ENCODE measurements at places on chromosomes 6 and 20. TPM values are rescaled to one million over a fixed set of nuclear protein-coding genes. Genes with fewer than 3 reads are reported as not detected.

Gene TP53INP2
- 108 TPM for total RNA-seq

- no peak for DNase-seq
These were observed 508.7 kb upstream of the CITED2 start for GRCh38 chr6:139882977-139883728.

DNA sequence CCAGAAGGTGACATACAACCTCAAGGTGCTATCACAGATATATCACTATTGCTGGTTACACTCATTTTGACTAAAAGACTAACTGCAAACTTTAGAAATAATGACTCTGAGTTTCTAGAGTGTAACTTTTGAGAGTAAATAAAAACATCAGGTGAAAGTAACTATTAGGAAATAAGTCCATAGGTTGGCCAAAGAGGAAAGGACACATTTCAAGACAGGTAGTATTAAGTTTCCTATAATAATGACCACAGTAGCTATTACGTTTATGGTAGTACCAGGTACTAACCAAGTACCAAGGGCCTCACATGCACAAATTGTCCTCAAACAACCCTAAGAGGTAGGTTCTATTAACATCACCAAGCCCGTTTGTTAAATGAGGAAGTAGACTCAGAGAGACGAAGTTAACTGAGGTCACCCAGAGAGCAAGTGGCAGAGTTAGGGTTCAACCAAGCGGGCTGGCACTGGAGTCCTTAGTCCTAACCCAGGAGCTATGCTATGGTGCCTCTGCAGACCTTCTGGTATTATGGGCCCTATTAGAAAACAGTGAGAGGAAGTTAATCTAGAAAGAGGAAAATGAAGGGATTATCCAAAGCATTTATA is 36.8 kb downstream of the HEBP2 start:
- no peak for DNase-seq

Gene NTSR1
- total RNA-seq = not detected

DNA sequence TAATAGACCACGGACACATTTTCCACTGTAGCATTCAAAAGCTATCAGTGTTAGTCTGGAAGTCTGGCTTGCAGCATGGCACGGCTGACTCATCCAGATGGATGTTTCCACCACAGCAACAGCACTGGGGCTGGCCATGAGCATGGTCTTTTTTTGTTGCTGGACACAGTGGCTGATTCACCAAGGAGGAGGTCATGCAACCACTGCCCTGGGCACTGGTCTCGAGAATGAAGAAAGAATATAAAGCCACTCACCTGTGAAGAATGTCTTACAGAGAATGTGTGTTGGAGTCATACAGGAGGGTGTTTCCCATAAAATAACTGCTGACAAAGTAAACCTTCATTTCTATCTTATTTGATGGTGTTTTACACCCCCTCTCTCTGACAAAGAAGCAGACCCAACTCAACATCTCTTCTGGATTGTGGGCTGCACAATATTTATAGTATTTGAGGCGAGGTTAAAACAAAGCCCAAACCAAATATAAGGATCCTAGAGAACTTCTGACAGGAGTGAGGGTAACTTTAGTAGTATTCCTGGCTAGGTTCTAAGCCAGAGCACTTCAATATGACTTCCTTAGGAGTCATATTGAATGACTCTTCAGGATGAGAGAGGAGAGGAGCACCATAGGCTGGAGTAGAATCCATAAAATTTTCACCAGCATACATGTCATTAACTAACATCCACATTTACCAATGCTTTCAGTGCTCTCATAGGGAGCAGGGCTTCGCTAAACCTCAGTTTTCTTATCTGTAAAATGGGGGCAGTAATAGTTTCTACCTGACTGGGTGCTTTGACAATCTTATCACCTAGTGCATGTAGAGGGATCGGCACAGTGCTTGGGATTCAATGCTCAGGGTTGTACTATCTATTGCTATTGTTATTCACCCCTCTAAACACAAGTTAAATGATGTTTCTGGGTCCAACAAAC is 121.4 kb downstream of the KIF13A start:
- DNase-seq = peak; percentile 71

DNA sequence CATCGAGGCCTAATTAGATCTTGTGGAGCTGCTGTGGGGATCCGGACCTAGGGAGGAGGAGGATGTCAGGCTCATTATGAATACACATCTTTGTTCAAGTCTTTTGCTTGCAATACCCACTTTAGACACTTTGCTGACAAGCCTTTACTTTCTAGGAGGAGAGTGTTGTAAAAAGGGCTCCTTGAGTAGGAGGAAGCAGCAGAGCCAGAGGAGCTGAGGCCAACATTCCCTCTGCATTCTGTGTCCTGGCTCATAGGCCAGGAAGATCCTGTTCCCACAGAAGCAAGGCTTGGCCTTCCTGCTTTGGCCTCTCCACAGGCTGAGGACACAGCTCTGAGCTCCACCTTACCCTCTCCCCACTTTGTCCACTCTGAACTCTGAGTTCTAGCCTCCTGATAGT is 67.1 kb downstream of the TPD52L1 start:
- DNase-seq = peak; percentile 58

Gene MUC22
- total RNA-seq = 0.19 TPM

DNA sequence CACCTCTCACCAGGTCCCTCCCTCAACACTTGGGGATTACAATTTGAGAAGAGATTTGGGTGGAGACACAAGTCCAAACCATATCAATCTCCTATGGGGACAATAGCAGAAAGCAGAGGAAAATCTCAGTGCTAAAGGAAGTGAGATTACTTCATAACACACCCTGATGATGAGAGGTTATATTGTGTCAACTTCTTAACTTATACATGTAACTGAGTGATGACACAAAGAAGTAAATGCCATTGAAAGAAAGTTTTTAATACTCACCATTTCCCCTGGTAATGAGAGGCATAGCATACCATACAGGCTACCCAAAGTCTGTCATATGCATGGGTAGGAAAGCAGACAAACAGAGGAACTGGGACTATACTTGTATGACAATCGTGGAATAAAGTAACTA is 137.2 kb downstream of the MMUT start:
- no peak for DNase-seq

Gene SLC35D3
- not detected for total RNA-seq

DNA sequence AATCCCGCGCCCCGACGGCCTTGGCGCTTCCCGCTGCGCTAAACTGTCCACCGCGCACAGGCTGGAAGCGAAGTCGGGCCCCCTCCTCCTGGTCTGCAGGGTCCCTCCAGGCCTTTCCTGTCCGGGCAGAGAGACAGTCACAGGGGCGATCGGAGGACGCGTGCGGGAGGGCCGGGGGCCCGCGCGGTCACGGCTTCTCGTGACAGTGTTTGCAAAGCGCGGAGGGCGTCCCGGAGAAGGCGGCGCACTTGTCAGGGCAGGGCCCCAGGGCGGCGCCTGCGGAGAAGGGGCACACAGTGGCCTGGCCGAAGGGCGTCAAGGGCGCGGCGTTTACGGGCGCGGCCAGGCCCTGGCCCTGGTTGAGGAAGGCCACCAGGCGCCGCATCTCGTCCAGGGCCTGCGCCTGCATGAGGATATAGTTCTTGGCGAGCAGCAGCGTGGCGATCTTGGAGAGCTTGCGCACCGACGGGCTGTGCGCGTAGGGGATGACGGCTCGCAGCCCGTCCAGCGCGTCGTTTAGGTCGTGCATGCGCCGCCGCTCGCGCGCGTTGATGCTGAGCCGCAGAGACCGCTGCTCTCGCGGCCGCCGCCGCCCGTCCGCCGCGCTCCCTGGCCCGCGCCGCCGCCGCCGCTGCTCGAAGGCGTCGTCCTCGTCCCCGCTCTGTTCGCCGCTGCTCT is 763 bp downstream of the BHLHE23 start:
- no peak for DNase-seq

Gene DEFB124
- not detected for total RNA-seq

- no peak for DNase-seq
These were observed 218.4 kb downstream of the BCAS1 start for GRCh38 chr20:53852014-53852413.

Gene RNF5
- total RNA-seq = 94.6 TPM

DNA sequence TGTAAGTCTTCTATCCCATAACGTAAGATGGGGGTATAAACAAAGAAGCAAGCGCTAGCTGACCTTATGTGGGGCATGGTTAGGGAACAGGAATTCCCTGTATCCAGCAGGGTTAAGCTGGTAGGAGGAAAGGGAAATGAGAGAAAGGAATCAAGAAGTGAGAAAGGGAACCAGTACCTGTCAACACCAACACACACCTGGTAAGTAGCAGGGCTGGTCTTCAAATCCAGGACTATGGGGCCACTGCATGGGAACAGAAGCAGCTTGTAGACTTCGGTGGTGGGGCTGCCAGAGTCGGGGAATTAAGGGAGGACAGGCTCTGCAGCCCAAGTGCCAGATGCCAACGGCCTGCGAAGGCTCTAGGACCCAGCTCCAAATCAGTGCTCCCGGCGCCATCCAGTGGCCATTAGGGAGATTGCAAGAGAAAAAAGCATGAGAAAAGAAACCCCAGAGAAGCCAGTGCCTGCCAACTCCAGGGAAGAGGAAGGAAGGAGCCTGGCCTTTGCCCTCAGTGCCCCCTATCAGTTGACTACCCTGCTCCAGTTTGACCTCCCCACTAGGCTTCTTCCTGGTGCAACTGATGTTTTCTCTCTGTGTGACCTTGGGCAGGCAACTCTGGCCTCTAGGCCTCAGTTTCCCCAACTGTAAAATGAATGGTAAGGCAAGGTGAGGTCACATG is 15.8 kb upstream of the RBPJL start:
- DNase-seq = peak; percentile 83

Gene TMEM200A
- total RNA-seq = not detected

Gene GGTLC1
- not detected for total RNA-seq

GRCh38 chr6:109081026-109081425 is 13.6 kb downstream of the SESN1 start:
- no peak for DNase-seq

GRCh38 chr20:8862092-8862491 is 206.8 kb upstream of the PLCB4 start:
- no peak for DNase-seq

- DNase-seq = no peak
These were observed 361.6 kb downstream of the PHF3 start for GRCh38 chr6:63997221-63997620.

Gene SRMS
- not detected for total RNA-seq

Gene MOG
- 10.3 TPM for total RNA-seq

GRCh38 chr6:136169394-136170148 is 80.5 kb downstream of the MTFR2 start:
- no peak for DNase-seq

Gene PPP2R5D
- total RNA-seq = 34.6 TPM

GRCh38 chr6:89830170-89830809 is 610 bp downstream of the CASP8AP2 start:
- no peak for DNase-seq

GRCh38 chr20:21534886-21535285 is 21.0 kb upstream of the NKX2-2 start:
- no peak for DNase-seq

DNA sequence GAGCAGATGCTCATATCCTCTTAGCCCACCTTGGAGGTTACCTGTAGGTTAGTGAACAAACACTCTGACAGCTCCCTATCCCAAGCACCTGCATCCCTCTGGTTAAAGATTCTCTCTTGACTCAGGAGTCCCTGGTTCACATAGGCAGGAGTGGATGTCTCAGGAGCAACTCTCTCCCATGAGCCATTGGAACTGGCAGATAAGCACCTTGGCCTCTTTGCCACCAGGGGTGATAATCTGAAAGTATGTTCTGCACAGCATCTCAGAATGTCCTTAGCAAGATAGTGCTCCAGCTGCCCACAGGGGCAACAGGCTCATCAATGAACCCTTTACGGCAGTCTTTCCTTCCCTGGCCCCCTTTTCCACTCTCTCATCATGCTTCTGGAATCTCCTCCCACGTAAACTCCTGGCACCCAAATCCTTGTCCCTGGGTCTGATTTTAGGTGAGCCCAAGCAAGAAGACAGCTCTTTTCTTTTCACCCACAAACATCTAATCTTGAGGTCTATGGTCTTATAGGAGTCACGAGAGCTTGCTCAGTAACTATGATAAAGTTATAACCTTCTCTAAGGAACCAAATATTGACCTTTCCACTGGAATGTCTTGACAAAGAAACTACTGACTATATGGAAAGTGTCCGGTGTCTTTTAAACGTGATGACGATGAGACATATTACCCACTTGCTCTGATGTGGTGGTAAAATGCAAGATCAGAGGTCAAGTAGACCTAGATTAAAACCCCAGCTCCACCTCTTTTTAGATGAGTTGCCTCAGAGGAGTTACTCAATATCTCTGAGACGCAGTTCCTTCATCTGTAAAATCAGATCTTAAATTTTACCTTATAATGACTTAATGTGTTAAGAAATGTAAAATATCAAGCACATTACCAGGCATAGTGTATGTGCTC is 39.8 kb upstream of the ISM1 start:
- no peak for DNase-seq

- DNase-seq = no peak
These were observed 163.8 kb downstream of the CLVS2 start for GRCh38 chr6:123159861-123160260.

- DNase-seq = no peak
These were observed 575.2 kb upstream of the JAG1 start for GRCh38 chr20:11248687-11249638.

GRCh38 chr6:39287601-39288000 is 26.6 kb downstream of the KCNK17 start:
- DNase-seq = no peak

Gene HSD17B8
- 25.1 TPM for total RNA-seq

GRCh38 chr6:143060806-143061596 is at the start of gene AIG1:
Gene AIG1, plus strand, starts transcription at chr6:143060889. Its CDS starts 37 bp downstream, at chr6:143060926.
- no peak for DNase-seq

- DNase-seq = no peak
These were observed 22.4 kb downstream of the ATP9A start for GRCh38 chr20:51745804-51746203.

Gene ANKRD66
- not detected for total RNA-seq

DNA sequence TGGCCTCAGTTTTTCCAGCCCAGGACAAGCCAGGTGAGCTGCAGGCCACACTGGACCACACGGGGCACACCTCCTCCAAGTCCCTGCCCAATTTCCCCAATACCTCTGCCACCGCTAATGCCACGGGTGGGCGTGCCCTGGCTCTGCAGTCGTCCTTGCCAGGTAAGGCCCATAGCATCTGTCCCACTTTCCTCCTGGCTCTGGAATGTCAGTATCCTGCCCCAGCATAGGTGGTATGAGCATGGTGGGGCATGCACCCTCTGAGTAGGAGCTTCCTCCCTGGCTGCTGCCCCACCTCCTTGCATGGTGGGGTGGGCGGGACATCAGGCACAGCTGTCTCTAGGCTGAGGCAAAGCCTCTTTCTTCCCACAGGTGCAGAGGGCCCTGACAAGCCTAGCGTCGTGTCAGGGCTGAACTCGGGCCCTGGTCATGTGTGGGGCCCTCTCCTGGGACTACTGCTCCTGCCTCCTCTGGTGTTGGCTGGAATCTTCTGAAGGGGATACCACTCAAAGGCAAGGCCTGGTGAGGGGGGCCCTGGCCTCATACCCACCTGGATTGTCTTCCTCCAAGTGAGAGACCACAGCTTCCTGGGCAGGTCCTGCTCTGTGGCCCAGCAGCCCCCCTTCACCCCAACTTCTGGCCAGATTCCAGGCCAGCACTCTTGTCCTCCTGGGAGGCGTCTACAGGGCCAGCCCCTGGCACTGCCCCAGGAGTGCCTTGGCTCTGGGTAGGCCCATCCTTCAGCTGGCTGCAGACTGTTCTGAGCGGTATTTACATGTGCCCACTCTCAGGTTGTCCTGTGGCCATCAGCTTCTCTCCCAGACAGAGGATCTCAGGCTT is 9.1 kb downstream of the PI16 start:
- DNase-seq = peak; percentile 75

Gene SLCO4A1
- 12.1 TPM for total RNA-seq

- DNase-seq = no peak
These were observed 350.6 kb downstream of the SAMD5 start for GRCh38 chr6:147859071-147859470.

- DNase-seq = no peak
These were observed 30.1 kb upstream of the NTSR1 start for GRCh38 chr20:62678553-62678952.

GRCh38 chr6:49551078-49551865 is 804 bp downstream of the C6orf141 start:
- no peak for DNase-seq
